ENCODE measurements at places on chromosomes 4 and X.
A peak's percentile ranks its signal among the peaks of the same experiment; 100 is the strongest.

DNA sequence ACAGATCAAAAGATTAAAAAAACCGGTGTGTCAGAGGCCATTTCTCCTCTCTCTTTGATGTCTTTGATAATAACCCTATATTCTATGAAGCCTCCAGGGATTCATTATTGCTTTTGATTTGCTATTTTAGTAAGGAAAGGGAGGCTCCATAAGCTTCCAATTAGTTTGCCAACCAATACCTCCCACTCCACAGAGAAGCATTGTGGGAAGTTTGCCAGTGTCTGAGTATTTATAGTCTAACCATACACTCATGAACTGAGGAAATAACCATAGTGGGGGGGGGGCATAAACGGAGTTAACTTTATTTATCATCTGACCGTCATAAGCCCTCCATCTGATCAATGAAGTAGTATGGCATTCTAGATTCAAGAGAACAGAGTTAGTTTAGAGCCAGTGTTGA, 1066.8 kb upstream of the PABPC4L start:
- DNase-seq = no peak

GRCh38 chr4:133402616-133403015, 253.5 kb downstream of the PCDH10 start:
- DNase-seq = no peak

- peak; percentile 3 for DNase-seq
Observed at GRCh38 chr4:118810991-118811764, 24.7 kb downstream of the SEC24D start.

- no peak for DNase-seq
Observed at GRCh38 chr4:5217421-5217820, 166.1 kb downstream of the STK32B start.

DNA sequence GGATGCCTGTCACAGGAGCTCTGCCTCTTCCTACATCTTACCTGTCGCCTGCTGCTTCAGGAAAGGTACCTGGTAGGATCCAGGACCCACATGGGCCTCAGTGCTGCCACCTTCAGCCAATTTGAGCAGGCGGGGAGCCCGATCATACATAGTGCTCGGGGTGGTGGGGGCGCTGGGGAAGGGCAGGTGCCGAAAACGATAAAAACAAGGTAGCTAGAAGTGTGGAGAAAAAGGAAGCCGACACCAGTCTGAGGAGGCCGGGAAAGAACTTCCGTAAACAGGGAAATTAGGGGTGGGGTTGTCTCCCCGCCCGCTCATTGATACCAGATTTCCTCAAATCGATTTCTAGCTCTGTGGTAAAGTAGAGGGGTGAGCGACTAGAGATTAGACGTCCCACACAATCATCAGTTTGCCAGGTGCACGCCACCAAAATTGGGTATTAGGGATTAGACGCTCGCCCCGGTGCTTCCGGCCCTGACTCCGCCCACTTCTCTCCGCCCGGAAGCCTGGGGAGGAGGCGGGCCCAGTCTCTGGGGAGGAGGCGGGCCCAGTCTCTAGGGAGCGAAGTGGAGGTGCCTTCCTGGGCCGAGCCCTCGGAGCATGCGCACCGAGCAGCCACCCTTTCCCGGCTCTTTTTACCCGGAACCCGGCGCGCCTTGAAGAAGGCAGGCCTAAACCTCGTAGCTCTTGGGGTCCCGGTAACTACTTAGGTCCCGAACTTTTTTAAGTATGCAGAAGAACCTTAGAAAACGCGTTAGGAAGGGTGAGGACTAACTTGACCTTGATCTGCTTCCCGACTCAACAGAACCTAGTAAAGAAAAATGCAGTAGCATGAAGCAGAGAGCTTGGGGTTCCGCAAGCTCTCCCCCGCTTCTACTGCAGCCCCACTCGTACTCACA, at the start of gene STPG2:
Gene STPG2, minus strand, starts transcription at position 476 of the 899 bp plus-strand sequence.
- DNase-seq = no peak

Data from KBM-7 (cell line).